Tibial nerve (tissue), 4 donors: ENCODE measurements at places on chromosomes 2 and 18.
A peak's percentile ranks its signal among the peaks of the same experiment; 100 is the strongest.

DNA sequence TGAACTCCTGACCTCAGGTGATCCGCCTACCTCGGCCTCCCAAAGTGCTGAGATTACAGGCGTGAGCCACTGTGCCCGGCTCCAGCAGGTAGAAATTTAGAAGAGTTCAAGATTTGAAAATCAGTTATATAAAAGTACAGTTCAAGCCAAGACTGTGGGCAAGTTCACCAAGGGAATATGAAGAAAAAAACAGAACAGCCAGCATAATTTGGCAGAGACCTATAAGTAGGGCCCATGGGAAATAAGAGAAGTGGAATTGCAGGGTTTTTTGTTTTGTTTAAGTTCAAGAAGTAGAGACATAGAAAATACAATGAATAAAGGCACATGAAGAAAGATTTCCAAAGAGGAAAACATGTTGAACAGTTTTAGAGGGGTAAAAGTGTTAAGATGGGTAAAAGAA, 57.9 kb downstream of the BAZ2B start:
- DNase-seq, result no peak

GRCh38 chr2:219042750-219043149, 1.4 kb upstream of the CFAP65 start:
- no peak for DNase-seq

DNA sequence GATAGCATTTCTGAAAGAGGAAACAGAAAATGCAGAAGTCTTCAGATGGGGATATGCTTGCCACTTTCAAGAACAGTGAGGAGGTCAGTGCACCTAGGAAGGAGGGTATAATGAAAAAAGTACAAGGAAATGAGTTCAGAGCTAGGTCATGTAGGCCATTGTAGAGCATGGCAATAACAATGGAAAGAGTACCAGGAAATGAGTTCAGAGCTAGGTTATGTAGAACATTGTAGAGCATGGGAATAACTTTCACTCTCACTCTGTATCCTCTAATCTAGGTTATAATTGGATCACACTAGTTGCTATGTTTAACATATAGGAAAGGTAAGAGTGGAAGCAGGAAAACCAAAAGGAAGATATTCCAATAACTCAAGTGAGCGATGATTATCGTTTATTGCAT, 12.3 kb downstream of the SCG2 start:
- DNase-seq, result no peak

DNA sequence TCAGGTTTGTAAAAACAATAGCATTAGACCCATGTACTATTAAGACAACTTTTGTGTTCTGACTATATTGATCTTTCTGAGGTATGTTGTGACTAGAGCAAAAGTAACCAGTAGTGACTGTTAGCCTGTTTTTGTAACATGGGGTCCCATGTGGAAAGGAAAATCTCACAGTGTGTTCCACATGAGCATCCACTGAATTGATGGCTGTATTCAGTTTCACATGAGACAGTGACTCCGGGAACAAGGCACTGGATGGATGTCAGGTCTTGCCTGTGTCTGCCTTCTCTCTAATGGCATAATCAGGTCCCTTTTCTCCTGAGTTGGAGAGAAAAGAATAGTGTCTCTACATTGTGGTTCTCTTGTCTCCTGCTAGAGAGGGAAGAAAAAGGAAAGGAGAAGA, 27.5 kb downstream of the TMEM178A start:
- DNase-seq, result no peak

GRCh38 chr2:62321380-62322289, 125.7 kb downstream of the B3GNT2 start:
- no peak for DNase-seq

DNA sequence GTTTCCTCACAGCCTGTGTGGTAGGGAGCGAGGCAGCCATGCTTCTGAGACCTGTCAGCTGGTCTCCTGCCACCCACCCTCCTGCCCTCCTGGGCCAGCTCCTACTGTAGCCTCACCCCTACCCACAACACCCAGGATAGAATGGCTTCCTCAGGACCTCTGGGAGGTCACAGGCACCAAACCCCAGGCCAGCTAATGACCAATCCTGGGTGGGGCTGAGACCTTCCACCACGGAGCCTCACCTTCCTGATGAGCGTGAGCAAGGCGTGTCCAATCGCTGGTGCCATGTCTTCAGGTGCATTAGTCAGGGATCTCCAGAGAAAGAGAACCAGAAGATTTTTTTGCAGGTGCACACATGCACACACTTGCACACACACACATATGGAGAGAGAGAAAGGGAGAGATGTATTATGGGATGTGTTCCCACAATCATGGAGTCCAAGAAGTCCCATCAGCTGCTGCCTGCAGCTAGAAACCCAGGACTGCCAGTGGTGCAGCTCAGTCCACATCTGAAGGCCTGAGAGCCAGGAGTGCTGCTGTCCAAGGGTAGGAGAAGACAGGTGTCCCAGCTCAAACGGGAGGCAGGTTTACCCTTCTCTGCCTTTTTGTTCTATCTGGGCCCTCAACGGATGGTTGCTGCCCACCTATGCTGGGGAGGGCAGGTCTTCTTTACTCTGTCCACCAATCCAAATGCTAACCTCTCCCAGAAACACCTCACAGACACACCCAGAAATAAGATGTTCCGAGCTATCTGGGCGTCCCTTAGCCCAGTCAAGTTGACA, 70.4 kb upstream of the HDAC4 start:
- DNase-seq, result no peak

GRCh38 chr2:85888020-85888683, 638 bp downstream of the ST3GAL5 start:
- no peak for DNase-seq

DNA sequence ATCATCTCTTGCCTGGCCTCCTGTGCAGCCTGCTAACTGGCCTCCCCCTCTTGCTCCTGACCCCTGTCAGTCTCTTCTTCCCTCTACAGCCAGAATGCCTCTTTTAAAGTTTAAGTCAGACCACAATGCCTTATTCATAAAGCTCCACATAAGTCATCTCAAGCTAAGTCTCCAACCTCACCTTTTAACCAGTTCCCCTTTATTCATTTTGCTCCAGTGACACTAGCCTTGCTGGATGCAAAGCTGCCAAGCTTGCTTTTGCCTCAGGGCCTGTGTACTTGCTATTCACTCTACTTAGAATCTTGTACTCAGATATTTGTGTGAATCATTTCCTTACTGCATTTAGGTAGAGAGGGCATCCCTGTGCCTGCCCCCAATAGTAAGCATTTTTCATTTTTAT, 180.9 kb downstream of the PDE1A start:
- DNase-seq, result no peak

GRCh38 chr2:138632066-138632620, 130.6 kb downstream of the SPOPL start:
- DNase-seq, result no peak

DNA sequence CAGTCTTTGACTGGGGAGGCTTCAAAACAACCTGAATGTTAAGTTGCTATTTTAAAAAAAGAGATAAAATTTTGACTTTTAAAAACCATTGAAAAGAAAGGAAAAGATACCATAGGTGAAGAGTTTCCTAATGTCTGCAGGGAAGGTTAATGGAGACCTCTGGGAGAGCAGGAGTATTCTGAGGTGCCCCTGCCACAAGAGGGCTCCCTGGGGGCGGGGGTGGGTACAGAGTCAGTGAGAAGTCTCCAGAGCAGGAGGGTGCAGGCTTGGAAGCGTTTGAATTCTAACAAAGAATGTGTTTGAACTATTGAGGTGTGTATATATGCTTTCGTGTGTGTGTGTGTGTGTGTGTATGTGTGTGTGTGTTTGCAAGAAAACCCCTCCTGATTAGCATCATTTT, 46.7 kb upstream of the ST6GAL2 start:
- no peak for DNase-seq

GRCh38 chr2:18704276-18704675, 114.9 kb upstream of the NT5C1B start:
- no peak for DNase-seq

- DNase-seq, result no peak
Observed at GRCh38 chr2:131146231-131146630, 41.1 kb downstream of the PLEKHB2 start.

- DNase-seq, result peak; percentile 10
Observed at GRCh38 chr2:88626171-88627054, 851 bp downstream of the EIF2AK3 start.
